ENCODE measurements at places on chromosomes 16 and 17.

DNA sequence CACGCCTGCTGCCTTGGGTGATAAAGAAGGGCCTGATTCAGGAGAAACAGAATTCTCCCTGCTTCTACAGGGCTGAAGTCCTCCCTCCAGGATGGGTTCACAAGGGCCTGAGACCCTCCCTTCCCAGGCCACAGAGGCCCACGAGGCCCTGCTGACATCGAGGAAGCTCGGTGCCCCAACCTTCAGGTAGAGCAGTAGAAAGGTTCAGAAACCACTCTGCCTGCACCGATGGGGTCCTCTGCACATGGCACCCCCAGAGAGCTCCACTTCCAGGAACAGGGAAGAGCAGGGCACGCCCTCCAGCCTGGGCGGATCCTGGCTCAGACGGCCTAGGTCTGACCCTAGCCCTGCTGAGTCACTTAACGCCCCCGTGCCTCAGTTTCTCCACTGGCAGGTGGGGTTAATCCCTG is 773 bp downstream of the CENPX start:
- no peak for DNase-seq

DNA sequence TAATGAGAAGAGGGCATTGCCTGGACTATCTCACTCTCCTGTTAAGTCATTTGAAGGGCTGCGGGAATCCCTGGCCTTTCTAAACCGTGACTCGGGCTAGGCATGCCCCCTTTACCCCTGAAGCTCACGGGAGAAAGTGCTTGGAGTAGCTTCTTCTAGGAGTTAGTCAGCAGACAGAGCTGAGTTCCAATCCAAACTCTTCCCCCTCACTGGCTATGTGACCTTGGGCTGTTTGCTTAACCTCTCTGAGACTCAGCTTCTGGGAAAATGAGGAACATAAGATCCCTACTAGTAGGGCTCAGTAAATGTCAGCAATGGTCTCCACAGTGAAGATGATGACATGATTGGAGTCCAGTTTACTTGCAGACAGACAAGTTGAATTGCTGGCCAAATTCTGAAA is 5.7 kb upstream of the B9D1 start:
- DNase-seq, result no peak

- DNase-seq, result no peak
These were observed 190.9 kb downstream of the WWOX start for GRCh38 chr16:78290395-78290794.

DNA sequence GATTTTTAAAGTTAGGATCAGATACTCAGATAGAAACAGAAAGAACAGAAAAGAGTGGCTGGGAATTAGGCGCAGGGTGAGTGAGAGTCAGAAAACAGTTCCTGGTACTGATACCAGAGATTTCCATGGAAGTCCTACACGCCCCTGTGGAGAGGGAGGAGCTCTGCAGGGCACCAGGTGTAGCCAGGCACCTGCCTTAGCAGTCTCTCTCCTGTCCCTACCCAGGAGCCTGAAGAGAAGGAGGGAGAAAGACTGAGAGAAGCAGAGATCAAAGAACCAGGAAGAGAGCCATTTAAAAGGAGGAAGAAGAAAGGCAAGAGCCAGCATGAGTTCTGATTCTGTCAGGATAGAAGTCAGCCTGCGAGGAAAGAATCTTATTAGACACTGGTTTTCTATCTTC is 65.0 kb downstream of the CBLN1 start:
- no peak for DNase-seq

DNA sequence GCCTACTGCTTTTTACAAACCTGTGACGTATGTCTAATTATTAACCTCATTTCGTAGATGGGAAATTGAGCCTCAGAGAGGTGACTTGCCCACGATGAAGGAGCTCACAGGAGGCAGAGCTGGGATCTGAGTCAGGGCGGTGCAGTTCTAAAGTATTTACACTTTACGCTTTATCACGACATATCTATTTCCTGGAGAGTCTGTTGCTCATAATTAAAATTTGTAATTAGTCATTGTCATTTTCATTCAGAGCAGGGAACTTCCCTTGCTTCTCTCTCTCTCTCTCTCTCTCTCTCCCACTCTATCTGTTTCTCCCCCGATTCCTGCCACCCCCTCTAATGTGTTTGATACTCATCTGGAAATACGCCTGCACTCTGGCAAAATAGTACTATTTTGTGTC is 5.9 kb downstream of the SLC5A11 start:
- DNase-seq, result no peak

GRCh38 chr17:48173191-48173984 is 65.8 kb downstream of the SNX11 start:
- no peak for DNase-seq

DNA sequence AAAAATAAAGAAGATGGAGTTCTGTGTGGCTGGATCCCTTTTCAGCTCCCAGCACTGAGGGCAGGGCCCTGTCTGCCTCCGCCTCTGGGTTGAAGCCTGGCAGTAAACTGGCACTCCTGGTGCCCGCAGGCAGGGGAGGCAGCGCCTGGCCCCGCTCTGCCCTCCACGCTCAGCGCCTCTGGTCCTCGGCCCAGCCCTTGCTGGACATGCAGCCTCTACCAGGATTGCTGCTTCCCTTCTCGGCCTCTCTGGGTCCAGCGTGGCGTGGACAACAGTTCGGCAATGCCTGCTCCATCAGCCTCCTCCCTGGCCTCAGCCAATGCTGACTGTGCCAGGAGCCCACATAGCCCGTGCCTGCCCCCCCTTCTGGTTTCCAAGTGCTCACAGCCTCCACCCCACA is 84.4 kb upstream of the CHMP6 start:
- DNase-seq, result no peak

DNA sequence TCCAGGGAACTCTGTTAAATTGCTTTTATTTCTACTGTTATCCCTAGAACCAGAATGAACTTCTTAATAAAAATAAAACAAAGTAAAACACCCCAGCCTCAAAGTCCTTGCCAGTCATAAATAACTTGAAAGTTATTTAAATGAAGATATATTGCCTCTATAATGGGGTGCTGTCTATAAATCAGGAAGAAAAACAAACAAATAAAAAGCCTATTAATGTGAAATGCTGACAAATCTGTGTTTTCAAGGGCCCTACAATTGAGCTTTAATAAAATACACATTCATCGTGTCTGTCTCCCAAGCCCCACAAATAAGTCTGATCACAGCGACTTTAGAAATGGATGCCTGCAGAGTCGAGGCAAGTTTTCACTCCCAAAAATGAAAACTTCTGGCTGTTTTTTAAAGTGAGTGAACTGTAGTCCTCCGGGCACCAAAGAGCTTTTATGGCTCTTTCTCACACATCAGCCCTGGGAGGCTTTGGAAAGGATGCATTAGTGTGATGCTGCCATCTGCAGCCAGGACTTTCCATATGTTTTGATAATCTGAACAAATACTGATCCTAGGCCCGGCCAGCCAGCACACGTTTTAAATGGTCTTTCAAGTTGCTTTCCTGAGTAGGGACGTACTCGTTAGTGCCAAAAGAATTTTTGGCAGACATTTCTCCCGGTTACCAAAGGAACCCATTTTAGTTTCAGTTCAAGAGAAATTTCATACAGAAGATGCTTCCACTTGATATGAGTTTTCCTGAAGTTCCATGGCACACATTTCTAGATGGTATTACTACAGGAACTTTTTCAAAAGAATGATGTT is 16.3 kb downstream of the NACA2 start:
- DNase-seq, result no peak

DNA sequence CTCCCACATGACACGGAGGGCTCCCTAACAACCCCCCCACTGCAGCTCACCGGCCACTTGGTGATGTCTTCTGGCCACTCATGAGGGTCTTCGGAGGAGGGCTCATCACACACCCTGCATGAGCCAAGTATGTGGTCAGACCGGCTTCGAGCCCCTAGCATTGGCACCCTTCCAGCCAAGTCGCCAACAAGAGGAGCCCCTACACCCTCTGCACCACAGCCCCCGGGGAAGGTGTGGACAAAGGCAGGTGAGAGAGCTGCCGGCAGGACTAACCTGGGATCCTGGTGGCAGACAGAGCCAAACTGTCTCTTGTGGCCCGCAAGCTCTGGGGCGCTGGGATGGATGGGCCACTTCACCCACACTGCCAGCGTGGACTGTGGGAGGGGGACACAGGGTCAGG is 6.5 kb downstream of the SNRNP25 start:
- DNase-seq, result no peak

- DNase-seq, result no peak
These were observed 9.2 kb downstream of the SYCE1L start for GRCh38 chr16:77208382-77208781.
